ENCODE measurements at places on chromosomes 4 and X.

DNA sequence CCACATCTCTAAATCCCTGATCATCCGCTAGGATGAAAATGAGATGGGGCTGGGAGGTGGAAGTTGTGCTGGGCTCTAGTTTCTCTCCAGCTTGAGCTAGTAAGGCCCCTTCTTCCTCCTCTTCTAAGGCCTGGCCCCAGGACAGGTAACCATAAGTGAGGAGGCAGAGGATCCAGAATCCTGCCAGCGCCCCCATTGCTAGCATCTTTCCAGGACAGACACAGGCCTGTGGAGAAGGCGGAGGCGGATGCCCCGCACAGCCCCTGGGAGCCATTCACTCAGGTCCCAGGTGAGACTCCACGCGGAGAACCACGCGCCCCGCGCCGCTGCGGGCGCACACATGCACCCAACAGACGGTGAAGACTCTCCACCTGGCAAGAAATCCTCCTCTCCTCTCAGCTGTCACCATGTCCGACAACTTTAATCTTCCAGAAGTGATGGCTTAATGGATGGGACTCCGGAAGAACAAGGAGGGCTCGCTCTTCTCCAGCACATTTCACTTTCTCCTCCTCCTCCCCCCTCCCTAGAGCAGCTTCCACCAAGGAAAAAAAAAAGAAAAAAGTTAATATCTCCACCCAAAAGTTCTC is 793 bp downstream of the ARSJ start:
- no peak for DNase-seq

GRCh38 chr4:80073473-80074008 is 512 bp upstream of the ANTXR2 start:
- DNase-seq: no peak

DNA sequence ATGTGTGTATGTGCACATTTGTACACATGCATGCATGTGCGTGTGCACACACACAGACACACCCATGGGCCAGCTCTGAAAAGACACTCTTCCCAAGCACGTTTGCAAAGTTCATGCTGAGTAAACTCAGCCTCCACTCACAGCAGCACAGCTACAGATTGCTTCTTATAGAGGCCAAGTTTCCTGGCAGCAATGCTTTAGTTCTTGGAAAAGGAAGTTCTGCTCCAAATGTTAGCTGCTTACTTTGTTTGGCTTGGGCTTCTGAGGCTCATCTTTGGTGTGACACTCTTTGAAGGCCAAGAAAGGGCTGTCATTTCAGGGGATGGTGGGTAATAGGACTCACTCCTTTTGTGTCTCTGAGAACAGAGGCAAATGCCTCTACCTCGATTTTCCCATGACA is 6.6 kb downstream of the PLP1 start:
- no peak for DNase-seq

DNA sequence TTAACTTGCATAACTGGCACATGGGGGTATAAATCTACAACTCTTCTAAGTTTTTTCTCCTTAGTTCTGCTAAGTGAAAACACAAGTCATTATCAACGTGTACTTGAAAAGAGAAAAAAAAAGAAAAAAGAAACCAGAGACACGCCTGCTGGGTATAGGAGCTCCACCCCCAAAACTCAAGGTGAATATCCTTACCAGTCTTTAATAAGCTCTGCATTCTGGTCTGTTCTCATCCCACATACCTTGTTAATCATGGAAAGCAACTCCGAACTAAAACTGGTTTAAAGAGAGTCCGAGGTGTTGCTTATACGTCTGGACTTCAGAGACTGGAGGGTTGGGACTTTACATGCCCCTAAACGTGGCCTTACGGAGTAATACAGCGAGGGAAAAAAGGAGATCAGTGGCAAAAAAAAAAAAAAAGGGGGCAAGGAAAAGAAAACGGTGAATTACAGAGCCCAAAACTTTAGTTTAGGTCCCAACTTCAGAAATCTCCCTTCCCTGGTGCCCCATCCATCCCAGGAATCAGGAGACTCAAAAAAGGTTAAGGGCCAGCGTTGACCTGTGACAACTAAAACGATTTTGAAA is 1.0 kb downstream of the PGRMC2 start:
- DNase-seq: peak; percentile 7

GRCh38 chr4:107552306-107552705 is 167.7 kb downstream of the PAPSS1 start:
- DNase-seq: no peak

- no peak for DNase-seq
Observed at GRCh38 chr4:83240379-83240875, 44.2 kb downstream of the COQ2 start.

DNA sequence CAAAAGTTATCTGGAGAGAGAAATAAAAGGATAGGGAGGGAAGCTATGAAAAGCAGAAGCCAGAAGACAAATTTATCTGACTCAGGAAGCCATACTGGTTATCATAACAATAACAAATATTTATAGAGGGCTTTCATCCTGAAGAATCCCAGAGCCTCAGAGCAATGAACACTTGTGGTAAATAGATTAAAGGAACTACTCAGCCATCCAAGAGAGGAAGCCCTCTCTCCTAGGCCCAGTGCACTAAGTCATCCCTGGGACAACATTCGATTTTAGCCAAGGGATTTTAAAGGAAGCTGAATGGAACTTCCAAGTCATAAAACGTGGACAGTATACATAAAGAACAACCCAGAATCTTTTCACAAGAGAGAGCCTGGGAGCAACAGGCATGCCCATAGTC is 76.9 kb downstream of the COL4A6 start:
- DNase-seq: no peak

GRCh38 chrX:143336261-143336660 is 181.0 kb downstream of the SPANXN3 start:
- DNase-seq: no peak

- no peak for DNase-seq
Observed at GRCh38 chrX:42237956-42238355, 314.6 kb upstream of the CASK start.

- DNase-seq: no peak
Observed at GRCh38 chrX:100658941-100659381, 15.0 kb downstream of the SRPX2 start.

DNA sequence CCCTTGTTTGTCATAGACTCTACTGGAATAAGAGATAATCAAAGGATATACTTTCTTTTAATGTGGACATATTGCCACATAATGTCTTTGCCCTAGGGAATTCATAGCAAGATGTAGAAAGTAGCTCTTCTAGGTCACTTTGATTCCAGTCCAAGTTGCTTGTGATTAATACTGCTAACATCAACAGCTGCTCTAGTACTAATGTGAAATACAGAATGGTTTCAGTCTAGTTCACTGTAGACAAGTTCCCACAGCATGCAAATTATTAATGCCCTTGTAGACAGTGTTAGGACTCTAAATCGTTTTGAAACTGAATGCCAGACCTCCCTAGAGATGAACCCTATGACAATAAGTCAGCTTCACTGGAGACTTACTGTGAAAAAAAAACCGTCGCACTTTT is 494.6 kb upstream of the ATOH1 start:
- DNase-seq: no peak

- no peak for DNase-seq
Observed at GRCh38 chr4:26931451-26931850, 70.8 kb downstream of the STIM2 start.

DNA sequence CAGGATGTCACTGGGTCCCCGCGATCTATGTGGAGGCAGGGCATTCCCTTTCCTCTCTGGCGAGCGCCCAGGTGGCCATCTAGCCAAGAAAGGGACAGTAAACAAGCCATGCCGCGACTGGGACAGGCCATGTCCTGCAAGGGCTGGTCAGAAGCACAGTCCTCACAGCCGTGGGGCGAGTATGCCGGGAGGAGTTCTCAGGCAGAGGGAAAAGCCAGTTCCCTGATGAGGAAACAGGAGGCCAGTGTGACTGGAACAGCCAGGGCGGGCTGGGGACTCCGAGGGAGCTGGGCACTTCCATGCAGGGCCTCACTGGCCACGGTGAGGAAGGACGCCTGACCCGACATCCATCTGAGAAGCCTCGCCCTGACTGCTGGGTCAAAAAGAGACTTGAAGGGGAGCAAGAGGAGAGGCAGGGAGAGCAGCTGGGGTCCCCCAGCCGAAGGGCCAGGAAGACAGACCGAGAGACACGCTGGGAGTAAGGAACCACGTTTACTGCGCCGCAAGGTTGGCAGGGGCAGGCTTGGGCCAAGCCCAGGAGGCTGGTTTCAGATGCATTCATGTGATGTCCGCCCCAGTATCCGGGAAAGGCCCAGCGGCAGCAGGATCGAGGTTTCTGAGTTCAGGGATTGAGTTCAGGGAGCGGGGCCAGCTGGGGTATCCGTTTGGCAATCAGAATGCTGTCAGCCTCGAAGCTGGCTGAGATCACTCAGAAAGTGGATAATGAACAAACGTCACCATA is 15.0 kb downstream of the CFAP99 start:
- DNase-seq: no peak

- no peak for DNase-seq
Observed at GRCh38 chr4:54548831-54549460, 108.8 kb upstream of the KIT start.

- no peak for DNase-seq
Observed at GRCh38 chr4:109886303-109886702, 26.4 kb upstream of the EGF start.

DNA sequence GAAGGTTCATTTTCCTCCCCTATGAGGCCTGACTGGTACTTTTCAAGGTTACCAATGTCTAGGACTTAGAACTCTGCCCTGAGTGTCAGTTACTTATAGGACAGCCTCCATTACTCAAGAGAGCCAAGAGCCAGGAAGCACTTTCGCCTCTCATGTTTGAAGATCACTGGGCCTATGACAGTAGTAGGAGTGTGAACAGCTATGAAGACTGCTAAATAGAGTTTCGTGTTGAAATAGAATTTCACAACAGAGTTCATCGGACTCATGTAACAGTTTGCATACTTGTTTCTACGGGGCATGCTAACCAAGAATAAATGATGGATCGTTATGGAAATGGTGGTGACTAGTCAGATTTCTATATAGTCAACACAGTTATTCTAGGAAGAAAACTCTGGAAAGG is 97.8 kb upstream of the GPC4 start:
- DNase-seq: no peak

DNA sequence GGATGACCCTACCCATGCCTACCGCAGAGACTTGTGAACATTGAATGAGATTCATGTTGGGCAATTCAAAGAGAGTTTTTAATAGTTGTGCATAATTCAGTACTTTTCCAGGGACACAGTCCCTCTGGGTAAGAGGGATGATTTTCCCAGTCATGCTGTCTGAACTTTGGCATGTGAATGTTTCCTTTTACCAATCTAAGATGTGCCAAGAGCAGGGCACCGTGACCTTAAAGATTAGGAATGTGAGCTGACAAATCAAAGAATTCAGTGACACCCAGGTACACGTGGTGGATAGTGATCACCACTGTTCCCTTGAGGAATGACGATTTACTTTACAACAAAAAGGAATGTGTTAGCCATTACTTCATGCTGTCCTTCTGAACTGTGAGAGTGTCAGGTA is 515.6 kb downstream of the PPARGC1A start:
- no peak for DNase-seq

DNA sequence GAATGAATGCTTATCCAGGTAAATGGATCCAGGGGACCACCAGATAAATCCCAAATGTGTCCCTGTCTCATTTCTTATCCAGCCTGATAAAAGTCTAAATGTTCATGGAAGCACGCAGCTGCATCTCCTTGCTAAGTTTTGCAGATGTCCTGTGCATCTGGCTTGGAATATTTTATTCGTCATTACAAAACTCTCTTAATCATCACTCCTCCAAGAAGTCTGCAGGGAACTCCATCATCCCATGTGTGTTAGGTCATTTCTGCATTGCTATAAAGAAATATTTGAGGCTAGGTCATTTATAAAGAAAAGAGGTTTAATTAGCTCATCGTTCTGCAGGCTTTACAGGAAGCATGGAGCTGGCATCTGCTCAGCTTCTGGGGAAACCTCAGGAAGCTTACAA is 297.2 kb downstream of the HS3ST1 start:
- no peak for DNase-seq

DNA sequence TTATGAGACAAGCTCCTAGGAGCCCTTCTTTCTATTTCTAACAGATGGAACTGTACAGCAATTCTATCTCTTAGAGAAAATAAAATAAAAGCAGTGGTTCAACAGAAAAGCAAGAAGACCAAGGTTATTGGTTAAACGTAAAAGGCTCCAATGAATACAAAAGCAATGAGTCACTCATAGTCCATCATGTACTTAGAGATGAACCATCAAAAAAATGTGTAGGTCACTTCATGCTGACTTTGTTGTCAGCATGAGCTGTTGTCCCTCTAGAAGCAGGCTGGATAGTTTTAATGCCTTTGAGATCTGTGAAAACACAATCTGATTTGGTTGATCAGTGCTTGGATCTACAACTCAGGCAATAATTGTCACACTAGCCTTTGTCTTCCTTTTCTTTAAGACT is 378.6 kb upstream of the ANXA10 start:
- DNase-seq: no peak

DNA sequence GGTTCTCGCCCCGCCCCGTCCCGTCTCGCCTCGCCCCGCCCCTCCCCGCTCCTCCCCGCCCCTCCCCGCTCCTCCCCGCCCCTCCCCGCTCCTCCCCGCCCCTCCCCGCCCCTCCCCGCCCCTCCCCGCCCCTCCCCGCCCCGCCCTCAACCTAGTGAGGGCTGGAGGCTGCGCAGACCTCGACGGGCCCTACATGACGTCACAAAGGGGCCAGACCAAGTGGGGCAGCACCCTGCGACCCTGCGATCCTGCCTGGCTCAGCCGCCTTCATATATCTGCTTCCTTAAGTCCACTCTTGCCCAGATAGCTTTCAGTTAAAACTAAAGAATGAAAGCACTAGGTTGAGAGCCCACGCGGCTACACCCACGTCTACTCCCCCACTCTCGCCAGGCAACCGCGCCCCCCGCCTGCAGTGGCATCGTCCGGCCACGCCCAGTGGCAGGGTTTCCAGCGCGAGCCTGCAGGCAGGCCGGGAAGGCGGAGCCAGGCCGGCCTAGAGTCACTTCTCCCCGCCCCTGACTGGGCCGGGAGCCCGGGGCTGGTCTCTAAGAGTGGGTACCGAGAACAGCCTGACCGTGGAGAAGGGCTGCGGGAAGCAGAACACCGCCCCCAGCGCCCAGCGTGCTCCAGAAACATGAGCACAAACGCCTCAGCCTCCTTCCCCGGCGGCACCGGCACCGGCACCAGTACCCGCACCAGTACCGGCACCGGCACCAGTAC is 1.5 kb upstream of the MAOA start:
- DNase-seq: peak; percentile 74

GRCh38 chr4:79526641-79527565 is 118.9 kb upstream of the GK2 start:
- DNase-seq: no peak

GRCh38 chrX:54807524-54808108 is at the start of gene MAGED2:
MAGED2 (plus strand) TSS chrX:54807745; CDS start chrX:54809332, 1,587 bp downstream.
- peak; percentile 7 for DNase-seq

GRCh38 chrX:69192603-69193002 is 27.4 kb upstream of the PJA1 start:
- DNase-seq: no peak

DNA sequence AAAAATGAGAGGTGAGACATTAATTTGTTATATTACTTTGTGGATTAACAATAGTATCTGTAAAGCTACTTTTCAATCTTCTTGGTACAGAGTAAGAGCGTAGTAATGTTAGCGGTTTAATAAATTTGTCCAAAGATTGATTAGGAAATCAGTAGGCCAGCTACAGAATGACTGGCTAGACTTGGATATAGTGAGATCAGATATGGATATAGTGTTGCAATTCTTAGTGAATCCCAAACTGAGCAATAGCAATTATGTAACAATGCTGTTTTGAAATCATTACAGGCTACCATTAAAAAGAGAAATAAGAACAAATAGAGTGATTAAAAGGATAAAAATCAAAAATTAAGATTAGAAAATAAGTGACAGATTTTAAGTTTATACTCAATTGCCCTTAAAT is 847 bp upstream of the UGT2A2 start:
- DNase-seq: no peak

- peak; percentile 88 for DNase-seq
Observed at GRCh38 chr4:83034630-83035494, at the start of gene COPS4. COPS4 (plus strand) TSS chr4:83035183; CDS start chr4:83035225, 42 bp downstream.
